ENCODE measurements at places on chromosomes 6 and 20.

DNA sequence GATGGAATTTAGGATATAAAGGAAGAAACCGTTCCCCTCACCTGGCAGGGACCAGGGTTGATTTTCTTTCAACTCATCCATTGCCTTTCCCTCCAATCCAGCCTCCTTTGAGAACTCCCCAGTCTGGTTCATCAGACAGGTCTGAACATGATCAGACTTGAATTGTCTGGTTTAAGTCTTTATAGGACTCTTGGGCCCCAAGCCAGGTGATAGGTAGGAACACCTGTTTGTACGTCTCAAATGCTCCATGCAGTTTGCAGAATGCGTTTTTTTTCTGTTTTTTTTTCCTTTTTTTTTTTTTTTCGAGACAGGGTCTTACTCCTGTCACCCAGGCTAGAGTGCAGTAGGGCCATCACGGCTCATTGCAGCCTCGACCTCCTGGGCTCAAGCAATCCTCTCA is 4.1 kb upstream of the CEP250 start:
- DNase-seq: no peak

GRCh38 chr6:30839671-30840070 is 44.6 kb upstream of the DDR1 start:
- no peak for DNase-seq

- no peak for DNase-seq
These were observed 977.0 kb downstream of the TFAP2A start for GRCh38 chr6:9437836-9438235.

DNA sequence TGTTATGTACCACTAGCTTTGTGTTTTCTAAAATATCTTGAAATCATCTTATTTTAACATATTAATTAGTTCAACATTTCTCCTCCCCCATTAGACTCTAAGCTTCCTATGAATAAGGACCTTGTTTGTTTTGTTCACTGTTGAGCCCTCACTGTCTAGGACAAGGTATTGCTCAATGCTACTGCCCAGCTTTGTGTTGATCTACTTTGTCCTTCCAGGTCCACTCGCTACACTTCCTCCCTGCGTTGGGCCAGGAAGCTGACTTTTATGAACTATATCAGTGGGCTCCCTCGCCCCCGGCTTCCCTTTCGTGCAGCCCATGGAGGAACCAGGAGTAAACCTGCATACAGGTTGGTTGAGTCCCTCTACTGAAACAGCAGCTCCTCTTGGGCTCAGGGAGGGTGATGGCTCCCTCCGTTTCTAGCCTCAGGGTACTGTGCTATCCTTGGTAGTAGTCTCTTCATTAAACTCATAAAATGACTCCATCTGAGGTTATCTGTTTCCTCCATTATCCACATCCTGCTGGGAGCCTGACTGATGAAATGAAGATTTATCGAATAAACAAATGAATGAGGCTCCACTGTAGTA is 272.5 kb downstream of the CLIC5 start:
- DNase-seq: no peak

GRCh38 chr6:62652692-62653328 is 366.8 kb upstream of the KHDRBS2 start:
- DNase-seq: no peak

DNA sequence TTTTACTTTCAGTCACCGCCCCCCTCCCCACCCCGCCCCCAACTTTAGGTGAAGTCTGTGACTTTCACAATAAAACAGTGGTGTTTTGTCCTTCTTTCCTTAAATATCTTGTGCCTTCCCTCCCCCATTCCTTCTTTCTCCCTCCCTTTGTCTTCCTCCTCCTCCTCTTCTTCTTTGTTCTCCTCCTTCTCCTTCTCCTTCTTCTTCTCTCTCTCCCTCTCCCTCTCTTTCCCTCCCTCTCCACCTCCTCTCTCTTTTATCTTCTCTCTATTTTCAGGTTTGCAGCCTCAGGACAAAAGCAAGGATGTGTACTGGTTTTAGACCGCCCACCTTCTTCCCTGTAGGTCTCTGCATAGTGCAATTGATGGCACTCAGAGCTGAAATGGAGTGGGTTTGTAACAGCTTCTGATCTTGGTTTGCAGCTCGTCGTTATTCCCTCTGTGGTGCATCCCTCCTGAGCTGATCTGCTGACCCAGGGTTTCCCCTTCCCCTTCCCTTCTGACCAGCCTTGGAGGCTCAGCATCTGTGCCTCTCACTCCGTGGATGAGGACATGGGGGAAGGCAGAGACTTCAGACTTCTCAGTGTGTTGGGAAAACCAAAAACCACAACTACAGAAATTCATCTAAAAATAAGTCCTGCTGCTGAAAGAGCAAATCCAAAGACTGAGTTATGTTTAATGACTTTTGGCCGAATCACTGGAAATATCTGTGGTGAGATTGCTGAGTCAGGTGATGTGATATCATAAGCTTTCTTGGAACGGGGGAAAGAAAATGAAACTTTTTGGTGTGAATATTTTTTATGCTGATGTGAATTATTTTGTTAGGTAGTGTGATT is 6.9 kb downstream of the VGLL2 start:
- no peak for DNase-seq

DNA sequence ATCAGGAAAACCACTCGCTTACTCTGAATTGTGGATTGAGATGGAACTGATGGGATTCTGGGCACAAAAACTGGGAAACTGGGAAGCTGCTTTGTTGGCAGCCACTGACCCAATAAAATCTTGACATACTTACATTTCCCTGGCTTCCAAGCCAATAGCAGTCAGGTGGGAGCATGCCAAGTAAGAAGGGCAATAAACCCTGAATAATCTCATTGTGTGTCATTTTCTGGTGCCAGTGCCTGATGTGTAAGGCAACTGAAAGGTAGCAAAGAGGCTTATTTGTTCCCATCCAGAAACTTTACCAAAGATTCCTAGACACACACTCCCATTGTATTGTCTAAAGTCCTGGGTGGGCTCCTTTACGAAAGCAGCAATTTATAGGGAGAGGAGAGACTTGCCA is 93.2 kb downstream of the TBX18 start:
- DNase-seq: no peak

- DNase-seq: peak; percentile 62
These were observed 107.7 kb upstream of the DTNBP1 start for GRCh38 chr6:15770347-15771143.

GRCh38 chr20:61533231-61533631 is 281.2 kb downstream of the CDH4 start:
- no peak for DNase-seq

GRCh38 chr6:37310966-37311365 is 42.8 kb upstream of the RNF8 start:
- DNase-seq: no peak

- DNase-seq: no peak
These were observed 7.9 kb downstream of the EMILIN3 start for GRCh38 chr20:41358717-41359116.

GRCh38 chr20:44400970-44401769 is 45.7 kb downstream of the HNF4A start:
- no peak for DNase-seq

GRCh38 chr6:16343593-16343992 is 105.2 kb downstream of the GMPR start:
- no peak for DNase-seq

DNA sequence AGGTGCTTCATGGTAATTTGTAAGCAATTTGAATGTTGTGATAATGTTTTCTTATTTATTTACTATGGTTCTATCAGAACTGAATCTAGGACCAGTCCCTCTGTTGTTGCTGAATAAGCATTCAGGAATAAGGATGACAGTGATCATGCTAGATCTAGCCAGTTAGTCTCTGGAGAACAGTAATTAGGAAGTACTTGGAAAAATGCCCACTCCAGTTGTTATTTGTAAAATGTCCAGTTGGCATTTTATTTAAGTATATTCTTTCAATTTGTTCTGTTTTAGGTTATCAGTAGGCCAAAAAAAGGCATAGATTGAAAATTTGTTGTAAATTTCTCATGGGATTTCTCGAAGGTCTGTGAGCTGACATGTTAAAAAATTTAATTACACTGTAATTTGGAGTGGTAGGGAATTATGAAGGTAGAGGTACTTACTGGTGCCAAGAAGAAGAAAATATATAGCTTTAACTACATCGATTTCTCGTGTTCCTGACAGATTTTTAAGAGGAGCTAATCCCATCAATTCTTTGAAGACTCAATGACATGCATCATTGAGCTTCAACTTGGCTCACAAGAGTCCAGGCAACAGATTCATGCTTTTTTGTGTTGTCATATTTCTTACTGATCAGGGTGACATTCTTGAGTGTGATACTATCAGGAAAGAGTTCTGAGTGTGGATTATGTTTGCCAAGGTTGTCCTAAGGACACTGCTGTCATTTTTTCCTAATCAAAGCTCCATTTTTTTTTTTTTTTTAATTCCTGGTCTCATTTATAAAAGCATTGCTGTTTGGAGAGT is 177.3 kb downstream of the CARMIL1 start:
- no peak for DNase-seq

- no peak for DNase-seq
These were observed 85.8 kb upstream of the CCDC167 start for GRCh38 chr6:37585523-37585905.

DNA sequence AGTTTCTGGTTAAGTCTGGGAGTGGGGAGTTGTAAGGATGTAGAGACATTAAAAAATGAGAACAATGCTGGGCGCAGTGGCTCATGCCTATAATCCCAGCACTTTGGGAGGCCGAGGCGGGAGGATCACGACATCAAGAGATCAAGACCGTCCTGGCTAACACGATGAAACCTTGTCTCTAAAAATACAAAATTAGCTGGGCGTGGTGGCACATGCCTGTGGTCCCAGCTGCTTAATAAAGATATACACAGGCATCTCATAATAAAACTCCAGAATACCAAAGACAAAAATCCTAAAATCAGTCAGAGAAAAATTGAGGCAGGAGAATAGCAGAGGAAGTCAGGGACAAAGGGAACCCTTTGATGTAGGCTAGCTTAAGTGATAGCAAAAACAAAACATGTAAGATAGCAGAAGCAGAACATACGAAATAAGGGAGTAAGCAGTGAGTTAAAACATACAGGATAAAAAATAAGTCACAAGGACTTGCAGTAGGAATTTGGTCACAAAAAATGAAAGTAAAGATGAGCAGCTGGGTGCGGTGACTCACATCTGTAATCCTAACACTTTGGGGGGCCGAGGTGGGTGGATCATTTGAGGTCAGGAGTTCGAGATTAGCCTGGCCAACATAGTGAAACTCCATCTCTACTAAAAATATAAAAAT is 23.6 kb downstream of the DDX43 start:
- DNase-seq: no peak

DNA sequence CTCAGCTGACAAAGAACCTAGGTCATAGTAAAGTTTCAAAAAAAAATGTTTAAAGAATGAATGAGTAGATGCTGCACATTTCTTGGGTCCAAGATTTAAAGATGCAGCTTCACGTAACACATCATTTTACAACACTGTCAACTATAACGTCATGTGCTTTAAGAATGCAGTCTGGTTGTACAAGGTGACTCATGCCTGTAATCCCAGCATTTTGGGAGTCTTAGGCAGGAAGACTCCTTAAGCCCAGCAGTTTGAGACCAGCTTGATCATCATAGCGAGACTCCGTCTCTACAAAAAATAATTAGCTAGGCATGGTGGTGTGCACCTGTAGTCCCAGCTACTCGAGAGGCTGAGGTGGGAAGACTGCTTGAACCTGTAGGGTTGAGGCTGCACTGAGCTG is 21.9 kb downstream of the SLC17A5 start:
- no peak for DNase-seq

GRCh38 chr20:48697845-48698491 is 129.8 kb downstream of the PREX1 start:
- DNase-seq: no peak

DNA sequence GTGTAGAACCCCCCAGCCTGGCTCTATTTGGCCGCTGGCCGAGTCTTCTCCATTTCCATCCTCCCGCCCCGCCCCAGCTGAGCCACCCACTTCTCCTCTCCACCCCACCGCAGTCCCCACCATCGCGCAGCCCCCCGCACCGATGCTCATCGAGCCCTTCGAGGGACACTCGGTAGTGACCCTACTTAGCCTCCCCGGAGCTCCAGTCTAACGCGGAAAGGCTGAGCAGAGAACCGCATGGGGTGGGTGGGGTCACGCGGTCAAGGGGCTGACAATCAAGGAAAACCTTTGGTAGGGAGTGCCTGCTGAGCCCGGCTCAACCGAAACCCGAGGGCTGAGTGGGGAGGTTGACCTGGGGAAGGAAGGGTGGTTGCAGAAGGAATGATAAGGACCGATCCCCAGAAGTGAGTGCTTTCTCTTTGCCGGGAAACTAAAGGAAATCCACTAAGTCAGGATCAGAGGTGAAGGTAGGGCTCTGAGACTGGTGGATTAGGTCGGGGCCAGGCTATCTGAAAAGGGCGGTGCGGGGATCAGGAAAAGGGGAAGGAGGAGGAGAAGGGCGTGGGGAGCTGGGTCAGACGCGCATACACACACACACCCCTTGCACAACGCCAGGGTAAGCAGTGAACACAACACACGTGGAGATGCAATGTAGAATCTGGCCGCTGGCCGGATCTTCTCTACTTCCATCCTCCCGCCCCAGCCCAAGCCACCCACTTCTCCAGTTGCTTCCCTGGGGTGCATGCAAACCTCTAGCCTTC is 49.8 kb downstream of the CPXM1 start:
- peak; percentile 33 for DNase-seq

- no peak for DNase-seq
These were observed 181.9 kb downstream of the GMDS start for GRCh38 chr6:2063547-2063946.

DNA sequence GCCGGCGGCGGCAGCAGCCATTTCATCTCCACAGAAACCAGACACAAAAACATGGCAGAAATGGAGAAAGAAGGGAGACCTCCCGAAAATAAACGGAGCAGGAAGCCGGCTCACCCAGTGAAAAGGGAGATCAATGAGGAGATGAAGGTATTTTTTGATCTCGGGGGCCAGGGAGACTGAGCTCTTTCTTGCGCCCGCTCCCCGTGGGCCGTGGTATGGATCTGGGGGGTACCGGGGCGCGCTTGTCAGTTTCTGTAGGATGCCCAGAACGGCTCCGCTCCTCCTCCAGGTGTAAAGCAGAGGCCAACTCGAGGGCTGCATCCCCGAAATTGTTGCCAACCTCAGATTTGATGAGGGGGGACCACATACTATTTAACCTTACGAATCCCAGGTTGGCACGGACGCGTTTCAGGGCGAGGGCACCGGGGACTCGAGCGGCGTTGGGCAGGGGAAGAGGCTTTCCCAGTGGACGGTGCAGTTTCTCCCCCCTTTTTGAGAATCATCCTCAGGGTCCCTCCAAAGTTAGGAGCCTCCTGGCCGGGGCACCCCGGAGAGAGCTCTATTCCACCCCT is 735 bp downstream of the SOBP start:
- peak; percentile 53 for DNase-seq

- DNase-seq: no peak
These were observed 41.2 kb downstream of the LRFN2 start for GRCh38 chr6:40545954-40546353.

- DNase-seq: no peak
These were observed 74.6 kb downstream of the CDKAL1 start for GRCh38 chr6:20608905-20609304.

- no peak for DNase-seq
These were observed 48.2 kb downstream of the ARHGAP18 start for GRCh38 chr6:129661536-129662405.

- no peak for DNase-seq
These were observed 12.9 kb downstream of the TGM2 start for GRCh38 chr20:38152175-38152620.

DNA sequence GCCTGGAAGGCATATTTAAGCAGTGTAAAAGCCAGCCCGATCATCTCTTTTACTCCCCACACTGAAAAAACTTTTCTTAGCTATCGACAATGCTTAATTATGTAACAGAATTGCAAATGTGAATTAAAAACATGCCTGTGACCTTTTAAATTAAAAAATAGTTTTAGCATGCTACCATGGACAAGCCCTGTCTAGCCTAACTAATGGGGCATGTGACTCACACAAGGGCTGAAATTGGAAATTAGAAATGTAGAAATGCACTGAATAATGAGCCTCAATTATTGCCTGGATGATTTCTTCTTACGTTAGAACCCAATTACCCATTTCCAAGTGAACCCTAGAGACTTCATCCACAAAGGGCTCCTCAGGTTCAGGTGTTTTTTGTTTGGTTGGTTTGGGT is 82.7 kb downstream of the SIM1 start:
- no peak for DNase-seq
